Activated CD4-positive, alpha-beta T cell treated with anti-CD3 and anti-CD28 coated beads for 4 hours (primary cell): ENCODE measurements at places on chromosomes 5 and 9.

DNA sequence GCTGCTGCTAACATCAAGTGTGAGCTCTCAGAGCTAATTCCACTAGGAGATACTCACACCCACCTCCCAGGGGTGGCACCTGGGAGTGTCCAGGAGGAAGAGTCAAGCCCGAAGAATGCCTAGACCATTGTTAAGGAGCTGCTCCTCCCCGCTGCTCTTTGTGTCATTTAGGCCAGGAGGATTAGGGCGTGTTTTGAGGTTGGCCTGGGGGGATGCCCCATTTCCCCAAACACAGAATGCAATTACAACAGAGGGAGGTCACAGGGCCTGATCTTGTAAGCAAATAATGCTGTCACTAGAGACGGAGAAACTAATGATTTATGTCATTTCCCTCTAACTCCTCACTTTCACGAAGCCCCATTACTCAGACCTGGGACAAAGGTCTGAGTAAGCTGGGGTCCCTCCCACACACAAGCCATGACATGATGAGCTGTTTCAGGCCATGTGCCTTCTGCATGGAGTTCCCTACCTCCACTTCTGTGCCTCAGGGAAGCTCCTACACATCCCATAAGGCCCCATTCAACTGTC, 312.5 kb downstream of the ACTL7B start:
- DNase-seq, result no peak

DNA sequence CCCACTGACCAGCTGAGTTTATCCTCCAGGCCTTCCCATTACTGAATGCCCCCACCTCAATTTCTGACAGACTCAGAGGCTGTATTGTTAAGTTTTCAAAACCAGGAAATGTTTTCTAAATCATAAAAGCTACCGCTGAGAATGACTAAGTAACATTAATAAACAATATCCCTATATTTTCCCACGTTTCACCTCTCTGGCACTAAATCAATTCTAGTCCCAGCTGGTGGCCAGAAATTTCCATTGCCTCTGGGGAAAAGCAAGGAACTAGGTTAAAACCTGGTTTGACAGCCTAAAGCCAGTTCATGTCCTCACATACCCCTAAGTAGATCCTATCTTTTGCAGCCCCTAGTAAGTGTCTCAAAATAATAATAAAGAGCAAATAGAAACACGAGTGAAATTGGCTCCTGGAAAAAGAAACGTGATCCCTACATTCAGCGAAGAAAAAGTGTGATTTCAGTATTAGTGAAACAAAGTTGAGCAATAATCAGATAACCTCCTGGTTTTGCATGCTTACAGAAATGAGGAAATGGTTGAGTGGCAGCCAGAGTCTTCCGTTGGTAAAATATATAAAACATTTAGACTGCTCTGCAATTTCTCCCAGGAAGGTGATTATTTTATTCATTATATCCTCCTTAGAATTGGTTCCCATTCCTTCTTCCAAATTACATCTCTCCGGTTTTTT, 110.9 kb downstream of the ESM1 start:
- no peak for DNase-seq

- DNase-seq, result no peak
Observed at GRCh38 chr9:85167146-85167545, 497.6 kb downstream of the NTRK2 start.

DNA sequence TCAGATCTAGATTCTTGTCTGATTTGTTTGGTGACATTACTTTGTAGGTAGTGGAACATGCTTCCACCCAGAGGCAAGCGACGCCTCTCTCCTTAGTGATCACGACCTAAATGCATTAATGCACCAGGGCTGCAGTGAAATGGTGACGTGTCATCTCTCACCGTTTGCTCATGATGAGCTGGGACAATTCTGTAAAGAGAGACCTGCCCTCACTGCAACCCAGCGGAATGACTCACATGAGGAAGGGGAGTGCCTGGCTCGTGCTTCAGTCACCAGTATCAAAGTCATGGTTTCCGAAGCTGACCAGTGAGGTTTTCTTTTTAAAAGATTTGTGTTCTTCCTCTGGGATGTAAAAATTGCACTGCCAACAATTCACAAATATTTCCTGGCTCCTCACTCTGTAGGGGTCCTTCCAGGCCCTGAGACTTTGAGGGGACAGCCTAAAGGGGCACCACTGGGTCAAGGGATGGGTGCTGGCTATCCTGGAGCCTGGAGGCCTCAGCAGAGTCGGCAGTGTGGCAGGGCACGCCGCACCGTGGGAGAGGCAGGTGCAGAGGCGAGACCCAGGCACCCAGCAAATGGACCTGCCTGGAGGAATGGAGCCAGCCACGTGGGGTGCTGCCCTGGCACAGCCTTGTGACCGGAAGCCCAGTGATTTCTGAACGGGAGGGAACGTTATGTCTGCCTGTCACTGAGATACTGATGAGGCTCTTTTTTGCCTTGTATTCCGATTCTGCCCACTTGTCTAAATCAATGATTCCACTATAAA, 17.3 kb downstream of the QSOX2 start:
- DNase-seq, result no peak

- DNase-seq, result no peak
Observed at GRCh38 chr9:110344821-110345220, 7.2 kb upstream of the TXNDC8 start.

DNA sequence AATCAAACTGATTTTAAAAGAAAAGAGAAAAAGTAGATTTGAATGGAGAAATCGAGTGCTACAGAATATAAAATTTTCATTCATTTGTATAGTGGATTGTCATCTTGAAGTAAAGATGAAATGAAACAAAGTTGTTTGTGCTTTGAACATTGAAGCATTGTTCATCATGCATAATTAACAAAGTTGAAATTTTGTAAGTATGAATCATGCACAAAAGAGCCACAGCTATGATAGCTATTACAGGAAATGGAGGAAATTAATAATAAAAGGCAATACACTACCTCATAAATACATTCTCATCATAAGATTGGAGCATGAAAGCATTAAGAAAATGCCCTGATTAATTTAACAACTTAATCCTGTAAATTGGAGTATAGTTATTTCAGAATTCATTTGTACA, 153.4 kb upstream of the TLX3 start:
- DNase-seq, result no peak

GRCh38 chr9:125687163-125687863, 19.7 kb downstream of the MAPKAP1 start:
- no peak for DNase-seq

- no peak for DNase-seq
Observed at GRCh38 chr9:94031380-94031779, 52.9 kb upstream of the PTPDC1 start.

- DNase-seq, result no peak
Observed at GRCh38 chr5:161001604-161002003, 149.6 kb upstream of the ATP10B start.

GRCh38 chr9:90905822-90906221, 104.2 kb downstream of the SYK start:
- DNase-seq, result no peak

- DNase-seq, result no peak
Observed at GRCh38 chr5:156628421-156628820, 221.7 kb upstream of the PPP1R2B start.

- no peak for DNase-seq
Observed at GRCh38 chr5:110341836-110342235, 384.6 kb downstream of the TMEM232 start.

DNA sequence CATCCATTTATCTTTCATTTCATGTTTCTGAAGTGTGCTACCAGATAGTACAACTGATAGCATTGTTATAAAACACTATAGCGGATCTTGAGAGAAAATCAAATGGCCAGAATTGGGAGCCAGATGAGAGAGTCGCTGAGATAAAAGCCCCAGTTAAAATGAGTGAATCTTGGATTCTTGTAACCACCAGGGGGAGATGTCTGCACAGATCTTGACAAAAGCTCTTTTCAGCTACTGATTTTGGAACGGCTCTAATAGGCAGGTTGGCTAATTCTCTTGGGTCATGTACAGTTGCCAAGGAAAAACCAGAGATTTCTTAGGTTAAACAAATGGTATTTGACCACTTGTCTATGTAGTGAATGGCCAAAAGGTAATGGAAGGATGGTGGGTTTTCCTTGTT, 21.7 kb downstream of the F2RL2 start:
- peak; percentile 12 for DNase-seq

GRCh38 chr5:11182441-11183080, 421.5 kb upstream of the DAP start:
- DNase-seq, result no peak

- DNase-seq, result no peak
Observed at GRCh38 chr9:136059851-136060670, 35.0 kb downstream of the NACC2 start.

- DNase-seq, result no peak
Observed at GRCh38 chr9:133273098-133273497, 1.9 kb downstream of the ABO start.

DNA sequence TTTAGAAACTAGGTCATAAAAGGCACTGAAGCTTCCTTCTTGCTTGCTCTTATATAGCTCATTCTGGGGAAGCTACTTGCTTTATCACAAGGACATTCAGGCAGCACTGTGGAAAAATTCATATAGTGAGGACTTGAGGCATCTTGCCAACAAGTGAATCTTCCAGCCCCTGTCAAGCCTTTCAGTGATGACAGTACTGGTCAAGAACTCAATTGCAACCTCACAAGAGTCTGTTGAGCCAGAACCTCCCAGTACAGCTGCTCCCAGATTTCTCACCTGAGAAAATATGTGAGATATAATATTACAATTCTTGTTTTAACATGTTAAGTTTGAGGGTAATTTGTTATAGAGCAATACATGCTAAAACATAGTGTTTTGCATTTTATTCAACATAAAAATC, 2011.0 kb upstream of the NUDT12 start:
- DNase-seq, result no peak

DNA sequence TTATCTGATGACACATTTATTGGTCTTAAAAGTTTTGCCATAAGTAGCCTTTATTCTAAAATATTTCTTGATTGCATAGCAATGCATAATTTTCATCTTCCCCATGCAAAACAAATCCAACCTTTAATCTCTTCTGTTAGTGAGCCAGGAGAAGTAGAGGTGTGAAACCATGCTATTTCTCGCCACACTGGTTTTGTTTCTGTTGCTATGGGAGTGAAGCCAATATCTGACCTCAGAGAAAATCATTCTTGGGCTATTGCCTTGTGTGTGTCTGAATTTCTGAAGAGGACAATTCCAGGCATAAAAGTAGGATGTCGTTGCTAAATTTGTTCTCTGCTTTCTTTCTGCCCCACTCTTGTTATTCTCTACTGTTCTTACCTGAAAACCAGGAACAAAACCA, 183.6 kb downstream of the PTTG1 start:
- DNase-seq, result no peak

- DNase-seq, result peak; percentile 8
Observed at GRCh38 chr9:120935383-120935857, 8.8 kb upstream of the TRAF1 start.

- no peak for DNase-seq
Observed at GRCh38 chr5:116303810-116304209, 219.0 kb downstream of the COMMD10 start.

GRCh38 chr5:179613460-179614071, 9.9 kb downstream of the HNRNPH1 start:
- DNase-seq, result no peak

- no peak for DNase-seq
Observed at GRCh38 chr5:11733840-11734192, 170.4 kb downstream of the CTNND2 start.

- DNase-seq, result no peak
Observed at GRCh38 chr9:6226696-6227095, 11.1 kb downstream of the IL33 start.

DNA sequence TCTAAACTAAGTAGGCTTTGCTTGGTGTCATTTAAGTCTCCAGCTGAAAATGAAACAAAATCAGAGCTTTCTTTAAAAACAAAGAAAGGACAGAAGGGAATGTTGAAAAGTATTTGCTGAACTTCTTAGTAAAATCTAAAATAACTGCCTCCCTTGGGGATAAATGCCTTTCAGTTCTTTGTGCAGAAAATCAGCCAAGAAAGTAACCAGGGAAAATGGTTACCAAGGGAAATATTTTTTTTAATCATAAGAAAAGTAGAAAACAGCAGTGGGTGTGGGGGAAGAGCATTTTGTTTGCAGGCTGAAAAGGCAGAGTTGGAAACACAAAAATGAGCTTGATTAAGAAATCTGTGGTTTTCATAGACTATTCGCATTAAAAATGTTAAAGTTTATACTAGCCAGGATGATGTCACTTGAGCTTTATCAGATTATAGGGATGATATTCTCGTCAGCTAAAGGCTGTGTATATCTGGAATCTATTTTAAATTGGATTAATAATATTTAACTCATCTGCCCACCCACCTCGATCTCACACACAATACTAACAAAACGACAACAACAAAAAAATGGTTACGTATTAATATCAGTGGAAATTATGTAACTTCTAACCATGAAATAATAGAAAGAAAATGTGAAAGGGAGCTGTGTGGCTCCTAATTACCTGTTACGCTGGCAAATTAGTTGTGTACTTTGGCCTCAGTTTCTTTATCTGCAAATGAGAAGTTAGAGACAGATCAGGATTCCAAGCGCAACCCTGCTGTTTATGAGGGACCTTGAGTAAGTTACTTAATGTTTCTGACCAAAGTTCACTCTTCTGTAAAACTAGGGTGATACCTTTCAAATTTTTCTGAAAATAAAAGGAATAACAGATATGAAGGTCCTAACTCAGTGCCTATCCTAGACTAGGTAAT, at the start of gene ECM2:
Gene ECM2 (minus strand): TSS at position 51 of the 911 bp plus-strand sequence. CDS start 13,124 bp downstream, outside the sequence.
- no peak for DNase-seq

GRCh38 chr9:124365036-124365435, 50.2 kb downstream of the PSMB7 start:
- DNase-seq, result no peak

GRCh38 chr9:7707934-7708333, 91.6 kb downstream of the DMAC1 start:
- no peak for DNase-seq

DNA sequence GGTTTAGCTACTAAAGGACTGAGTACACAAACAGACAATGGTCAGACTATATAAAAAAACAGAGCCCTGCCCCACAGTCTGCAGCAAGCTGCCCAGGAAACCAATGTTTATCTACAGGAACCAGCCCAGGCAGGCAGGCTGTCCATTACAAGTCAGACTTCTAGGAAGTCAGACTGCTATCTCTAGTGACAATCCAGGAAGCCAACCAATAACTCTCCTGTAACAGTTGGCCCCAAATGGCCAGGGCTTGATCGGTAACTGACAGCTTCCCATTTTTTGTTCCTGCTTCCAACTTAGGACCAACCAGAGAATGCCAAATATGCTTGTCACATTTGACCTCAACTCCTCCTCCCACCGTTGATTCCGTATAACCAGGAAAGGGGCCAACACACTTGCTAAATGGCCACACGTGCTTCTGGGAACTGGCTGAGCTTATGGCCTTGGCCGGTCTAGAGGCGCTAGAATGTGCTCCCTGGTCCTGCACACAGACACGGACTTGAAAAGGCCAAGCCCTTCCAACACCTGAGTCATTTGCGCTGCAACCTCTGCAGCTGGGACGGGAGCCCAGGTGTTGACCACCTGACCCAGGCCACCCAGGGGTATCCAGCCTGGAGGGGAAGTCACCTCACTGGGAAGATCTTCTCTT, 79.6 kb upstream of the CDK20 start:
- DNase-seq, result no peak

GRCh38 chr9:112624711-112625707, 92.9 kb downstream of the INIP start:
- DNase-seq, result no peak

DNA sequence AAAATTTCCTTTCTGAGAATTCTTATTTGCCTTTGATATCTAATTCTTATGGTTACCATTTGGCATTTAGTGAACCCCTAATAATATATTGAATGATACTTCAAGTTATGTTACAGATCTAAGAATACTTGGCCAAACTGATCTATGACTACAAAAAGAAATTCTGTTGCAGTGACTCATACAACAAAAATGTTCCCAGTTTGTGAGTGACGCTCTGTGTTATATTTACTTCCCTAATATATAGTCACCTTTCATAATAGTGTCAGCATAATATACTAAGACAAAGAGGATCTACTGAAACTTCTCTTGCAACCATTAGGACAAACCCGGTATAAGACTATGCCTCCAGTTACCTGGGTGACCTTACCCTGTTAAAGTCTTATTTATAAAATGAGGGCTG, 216.9 kb upstream of the TLX3 start:
- DNase-seq, result no peak
